ENCODE measurements at places on chromosomes 16 and 17.

DNA sequence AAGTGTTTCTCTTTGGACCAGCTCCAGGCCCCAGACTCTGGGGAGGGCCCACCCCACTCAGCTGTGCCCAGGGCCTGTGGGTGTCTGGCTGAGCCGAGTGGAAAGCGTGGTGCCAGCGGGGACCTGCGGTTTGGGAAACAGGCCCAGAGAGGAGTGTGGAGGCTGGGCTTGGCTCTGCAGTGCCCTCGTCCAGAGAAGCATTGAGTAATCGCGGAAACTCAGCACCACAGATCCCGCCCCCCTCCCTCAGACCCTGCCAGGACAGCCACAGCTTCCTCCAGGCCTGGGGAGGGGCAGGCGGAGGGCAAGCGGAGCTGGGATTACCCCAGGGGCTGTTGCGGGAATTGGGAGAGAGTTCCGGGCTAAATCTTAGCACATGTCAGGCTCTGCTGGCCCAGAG lies 14.6 kb upstream of the PITPNA start:
- DNase-seq: peak; percentile 58

DNA sequence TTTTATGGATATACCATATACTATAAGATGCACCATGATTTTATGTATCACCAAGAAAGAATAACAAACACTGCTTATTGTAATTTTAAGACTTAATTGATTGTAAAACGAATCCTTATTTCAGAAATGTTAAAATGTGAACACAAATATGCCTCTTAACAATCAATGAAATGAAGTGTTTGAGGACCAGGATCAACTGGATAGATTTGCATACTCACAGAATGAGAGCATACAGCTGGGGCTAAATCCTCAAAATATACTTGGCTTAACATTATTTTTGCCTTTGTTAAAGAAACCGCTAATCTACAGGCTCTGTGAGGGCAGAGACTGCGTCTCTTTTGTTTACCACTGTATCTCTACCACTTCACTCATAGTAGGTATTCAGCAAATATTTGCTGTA lies 93.6 kb downstream of the SPACA3 start:
- no peak for DNase-seq

- no peak for DNase-seq
Measured at GRCh38 chr17:49889500-49889899, 41.6 kb upstream of the TAC4 start.

DNA sequence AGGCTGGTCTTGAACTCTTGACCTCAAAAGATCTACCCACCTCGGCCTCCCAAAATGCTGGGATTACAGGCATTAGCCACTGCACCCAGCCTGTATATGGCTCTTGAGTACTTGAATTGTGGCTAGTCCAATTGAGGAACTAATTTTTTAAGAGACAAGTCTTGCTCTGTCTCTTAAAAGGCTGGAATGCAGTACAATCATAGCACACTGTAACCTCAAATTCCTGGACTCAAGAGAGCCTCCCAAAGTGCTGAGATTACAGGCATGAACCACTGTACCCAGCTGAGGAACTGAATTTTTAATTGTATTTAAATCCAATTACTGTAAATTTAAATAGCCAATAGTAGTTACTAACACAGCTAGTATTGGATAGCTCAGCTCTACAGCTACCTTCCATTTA lies 50.6 kb downstream of the MED13 start:
- DNase-seq: no peak

DNA sequence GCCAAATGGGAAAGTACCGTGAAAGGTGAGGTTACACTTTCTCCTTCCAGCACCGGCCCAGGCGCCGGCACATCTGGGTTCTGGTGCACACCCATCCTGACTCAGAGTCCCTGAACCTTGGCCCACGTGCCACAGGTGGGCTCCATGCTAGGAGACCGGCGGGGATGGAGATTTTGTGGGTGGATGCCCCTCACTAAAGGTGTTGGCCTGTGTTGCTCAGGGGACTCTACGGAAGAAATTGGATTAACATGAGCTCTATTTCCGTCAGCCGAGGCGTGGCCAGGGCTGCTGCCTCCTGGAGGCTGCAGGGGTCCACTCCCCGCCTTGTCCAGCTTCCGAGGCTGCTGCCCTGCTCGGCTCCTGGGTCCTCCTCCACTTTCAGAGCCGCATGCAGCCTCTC lies 30.8 kb downstream of the FBXO31 start:
- no peak for DNase-seq

Measured in hematopoietic multipotent progenitor cell treated with erythropoietin and hydrocortisone succinate and interleukin-3 and kit ligand, for 17 days (in vitro differentiated cells).